Heart right ventricle (tissue), 16 donors: ENCODE measurements at places on chromosomes 3 and 15. TPM values are rescaled to one million over a fixed set of nuclear protein-coding genes. Genes with fewer than 3 reads are reported as not detected.
A peak's percentile ranks its signal among the peaks of the same experiment; 100 is the strongest.

DNA sequence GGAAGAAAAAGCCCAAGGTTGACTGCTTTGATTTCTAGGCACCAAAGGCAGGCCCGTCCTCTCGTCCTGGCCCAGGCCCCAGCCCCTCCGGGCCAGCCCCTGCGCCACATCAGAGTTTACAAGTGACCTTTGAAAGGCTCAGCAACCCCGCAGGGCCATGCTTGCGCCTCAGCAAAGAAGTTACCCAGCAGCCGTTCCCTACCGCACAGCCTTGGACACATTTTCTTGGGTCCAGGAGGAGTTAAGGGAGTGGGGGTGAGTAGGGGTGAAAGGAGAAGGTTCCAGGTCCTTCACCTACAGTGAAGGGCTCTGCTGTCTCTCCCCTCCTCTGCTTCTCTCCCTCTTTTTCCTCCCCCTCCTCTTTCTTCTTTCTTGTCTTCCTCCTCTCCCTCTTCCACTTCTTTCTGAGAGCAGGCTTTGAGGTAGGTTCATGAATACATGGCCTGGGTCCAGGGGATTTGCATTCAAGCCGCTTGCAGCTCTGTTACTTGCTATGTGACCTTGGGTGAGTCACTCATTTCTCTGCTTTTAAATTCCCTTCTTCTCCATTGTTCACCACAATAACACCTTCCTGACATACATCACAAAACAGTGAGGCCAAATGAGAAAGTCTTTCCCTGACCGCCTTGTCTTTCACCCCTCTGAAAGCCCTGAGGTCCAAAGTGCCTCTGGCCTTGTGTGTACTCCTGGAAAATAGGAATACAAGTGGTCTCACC, 223.3 kb upstream of the TPRG1 start:
- peak; percentile 17 for DNase-seq

The ADAMTSL3 gene
- 11.6 TPM for total RNA-seq

DNA sequence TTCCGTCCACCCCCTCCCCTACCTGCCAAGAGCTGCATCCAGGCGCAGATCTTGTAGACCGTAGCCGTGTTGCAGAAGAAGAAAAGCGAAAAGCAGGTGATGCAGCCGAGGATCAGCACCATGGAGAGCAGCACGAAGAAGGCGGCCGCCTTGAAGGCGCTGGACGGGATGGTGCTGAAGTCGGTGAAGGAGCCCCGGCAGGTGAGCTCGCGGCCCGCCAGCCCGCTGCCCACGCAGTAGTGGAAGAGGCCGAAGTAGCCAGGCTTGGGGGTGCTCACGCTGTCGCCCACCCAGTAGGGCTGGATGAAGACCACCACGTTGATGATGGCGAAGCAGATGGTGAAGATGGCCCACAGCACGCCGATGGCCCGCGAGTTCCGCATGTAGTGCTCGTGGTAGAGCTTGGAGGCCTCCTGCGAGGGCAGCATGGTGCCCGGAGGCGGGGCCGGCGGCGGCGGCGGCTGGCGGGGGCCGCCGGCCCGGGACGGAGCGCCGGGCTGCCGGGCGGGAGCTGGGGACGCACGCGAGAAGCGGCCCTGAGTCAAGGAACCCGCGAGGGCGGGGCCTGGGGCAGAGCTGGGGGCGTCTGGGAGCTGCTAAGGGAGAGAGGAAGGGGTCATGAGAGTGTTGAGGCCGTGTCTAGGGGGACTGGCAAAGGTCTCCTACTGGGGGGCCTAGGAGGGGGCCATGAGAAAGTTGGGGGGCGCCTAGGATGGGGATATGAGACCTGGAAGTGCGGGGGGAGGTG, 1.2 kb downstream of the LHFPL4 start:
- peak; percentile 23 for DNase-seq

The VIPR1 gene
- total RNA-seq, result 1.3 TPM

- no peak for DNase-seq
These were observed 1.0 kb upstream of the ZNF620 start for GRCh38 chr3:40504636-40505430.

The ZMYND10 gene
- total RNA-seq, result 0.22 TPM

The TMC3 gene
- total RNA-seq, result not detected

The FBLN2 gene
- 69.2 TPM for total RNA-seq

GRCh38 chr3:85554153-85554552, 595.4 kb downstream of the CADM2 start:
- no peak for DNase-seq

DNA sequence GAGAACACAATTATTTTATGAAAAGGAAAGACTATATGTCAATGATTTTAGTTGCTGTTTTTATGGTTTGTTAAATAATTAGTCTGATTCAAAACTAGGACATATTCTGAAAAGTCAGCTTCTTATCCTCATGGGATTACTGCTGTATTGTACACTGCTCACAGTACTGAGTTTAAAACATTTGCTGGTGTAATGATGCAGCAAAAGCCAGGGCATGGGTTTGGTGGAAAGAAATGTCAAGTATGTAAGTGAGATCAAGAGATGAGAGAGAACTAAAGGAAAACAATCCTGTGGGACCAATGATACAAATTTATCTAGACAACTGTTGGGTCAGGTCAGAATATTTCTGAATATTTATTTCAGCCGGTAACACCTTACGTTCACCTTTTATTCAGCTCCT, 210.1 kb upstream of the ARHGEF26 start:
- no peak for DNase-seq

DNA sequence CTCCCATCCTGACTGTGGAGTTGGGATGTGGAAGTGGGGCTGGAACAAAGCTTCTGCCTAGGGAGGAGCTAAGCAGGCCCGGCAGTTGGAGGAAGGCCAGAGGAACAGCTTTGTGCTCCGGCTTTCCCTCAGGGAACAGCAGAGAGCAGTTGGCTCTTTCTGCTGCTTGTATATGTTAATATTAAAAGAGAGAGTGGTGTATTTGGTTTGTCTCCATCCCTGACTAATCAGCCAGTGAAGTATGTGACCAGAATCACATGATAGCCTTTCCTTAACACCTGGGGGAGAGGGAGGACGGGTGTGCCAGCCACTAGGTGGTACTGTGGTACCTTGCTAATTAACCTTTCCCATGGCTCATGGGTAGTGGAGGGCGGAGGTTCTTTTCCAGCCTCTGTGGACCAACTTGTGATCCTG, 10.0 kb downstream of the EIF2B5 start:
- peak; percentile 49 for DNase-seq
